ENCODE measurements at places on chromosomes 5 and 9. TPM values are rescaled to one million over a fixed set of nuclear protein-coding genes. Genes with fewer than 3 reads are reported as not detected.

The IRX2 gene
- not detected for total RNA-seq

The FXN gene
- total RNA-seq, result 23.2 TPM

The NEUROG1 gene
- not detected for total RNA-seq

The SIGMAR1 gene
- total RNA-seq, result 66.7 TPM

The LIFR gene
- total RNA-seq, result not detected

The AK3 gene
- 34.8 TPM for total RNA-seq

The LMNB1 gene
- 396 TPM for total RNA-seq

The CERCAM gene
- 4.2 TPM for total RNA-seq

The ADAMTS16 gene
- not detected for total RNA-seq

The PURA gene
- 13.4 TPM for total RNA-seq

The PTTG1 gene
- total RNA-seq, result 140 TPM

The IPPK gene
- total RNA-seq, result 9.7 TPM

The PCDHB12 gene
- not detected for total RNA-seq

The GPR151 gene
- not detected for total RNA-seq

The KCNMB1 gene
- not detected for total RNA-seq

The FAM169A gene
- total RNA-seq, result 5.6 TPM

The NEURL1B gene
- 3.9 TPM for total RNA-seq

The TMEM232 gene
- total RNA-seq, result 0.47 TPM

The PELO gene
- 25.7 TPM for total RNA-seq

The MEIKIN gene
- not detected for total RNA-seq

The PCDHGB7 gene
- total RNA-seq, result not detected
